ENCODE measurements at places on chromosomes 1 and 21.

GRCh38 chr1:71557138-71557537 is 476.3 kb upstream of the ZRANB2 start:
- no peak for DNase-seq

- DNase-seq = no peak
These were observed 113.4 kb upstream of the SLC25A33 start for GRCh38 chr1:9425859-9426258.

GRCh38 chr1:221025956-221026355 is 146.7 kb downstream of the HLX start:
- DNase-seq = no peak

GRCh38 chr1:109595531-109595930 is 23.9 kb downstream of the GNAT2 start:
- DNase-seq = no peak

DNA sequence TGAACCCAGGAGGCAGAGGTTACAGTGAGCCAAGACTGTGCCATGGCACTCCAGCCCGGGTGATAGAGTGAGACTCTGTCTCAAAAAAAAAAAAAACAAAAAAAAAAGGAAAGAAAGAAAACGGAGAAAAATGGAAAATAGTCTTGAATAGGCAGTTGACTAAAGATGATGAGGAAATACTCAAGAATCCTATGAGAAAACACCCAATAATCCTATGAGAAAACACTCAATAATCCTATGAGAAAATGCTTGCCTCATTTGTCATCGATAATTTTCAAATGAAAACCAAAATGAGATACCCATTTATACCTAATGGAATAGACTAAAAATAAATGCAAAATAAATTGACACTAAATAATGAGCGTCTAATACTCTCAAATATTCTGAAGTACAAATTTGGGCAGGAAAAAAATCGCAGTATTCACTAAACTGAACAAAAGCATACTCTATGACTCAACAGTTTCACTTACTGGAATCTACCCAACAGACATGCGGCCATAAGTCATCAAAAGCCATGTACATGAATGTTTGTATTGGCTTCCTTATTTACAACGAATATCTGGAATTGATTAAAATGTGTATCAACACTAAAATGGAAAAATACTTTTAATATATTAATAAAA is 733.9 kb upstream of the CHRM3 start:
- DNase-seq = peak; percentile 81

GRCh38 chr1:206925106-206925736 is 3.5 kb upstream of the FCMR start:
- DNase-seq = no peak

DNA sequence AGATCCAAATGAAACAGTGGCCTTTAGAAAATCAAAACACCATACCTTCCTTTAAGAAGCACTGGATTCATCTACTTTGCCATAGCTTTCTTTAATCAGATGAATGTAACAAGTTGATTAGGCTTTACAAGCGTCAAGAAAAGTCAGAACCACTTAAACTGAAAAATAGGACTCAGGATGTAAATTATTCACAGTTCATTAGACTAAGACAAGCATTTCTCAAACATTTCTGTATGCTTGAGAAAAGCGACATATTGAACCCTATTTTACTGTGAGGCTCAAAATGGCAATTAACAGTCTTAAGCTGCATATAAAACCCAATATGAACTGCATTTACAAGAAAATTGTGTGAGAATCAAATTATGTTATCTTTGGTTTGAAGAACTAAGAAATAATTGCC is 256.7 kb upstream of the SNX7 start:
- no peak for DNase-seq

- no peak for DNase-seq
These were observed 156.9 kb upstream of the SOD1 start for GRCh38 chr21:31502537-31503143.

GRCh38 chr1:165354739-165355138 is 1.8 kb downstream of the LMX1A start:
- DNase-seq = no peak

DNA sequence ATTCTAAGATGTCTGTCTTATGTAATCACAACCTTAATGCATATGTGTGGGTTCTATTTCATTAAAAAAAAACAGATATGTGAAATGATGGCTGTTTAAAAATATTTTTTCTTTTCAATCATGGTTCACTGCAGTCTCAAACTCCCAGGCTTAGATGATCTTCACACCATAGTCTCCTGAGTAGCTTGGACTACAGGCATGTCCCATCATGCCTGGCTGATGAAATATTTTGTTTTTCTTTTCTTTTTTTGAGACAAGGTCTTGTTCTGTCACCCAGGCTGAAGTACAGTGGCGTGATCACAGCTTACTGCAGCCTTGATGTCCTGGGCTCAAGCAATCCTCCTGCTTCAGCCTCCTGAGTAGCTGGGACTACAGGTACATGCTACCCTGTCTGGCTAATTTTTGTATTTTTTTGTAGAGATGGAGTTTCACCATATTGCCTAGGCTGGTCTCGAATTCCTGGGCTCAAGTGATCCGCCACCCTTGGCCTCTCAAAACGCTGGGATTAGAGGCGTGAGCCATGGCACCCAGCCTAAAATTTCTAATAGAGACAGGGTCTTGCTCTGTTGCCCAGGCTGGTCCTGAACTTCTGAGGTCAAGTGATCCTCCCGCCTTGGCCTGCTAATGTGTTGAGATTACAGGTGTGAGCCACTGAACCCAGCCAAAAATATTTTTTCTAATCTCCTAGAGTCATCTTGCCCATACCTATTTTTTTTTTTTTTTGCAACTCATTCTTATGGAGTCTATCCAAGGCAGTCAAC is 67.6 kb downstream of the GIPC2 start:
- DNase-seq = no peak

DNA sequence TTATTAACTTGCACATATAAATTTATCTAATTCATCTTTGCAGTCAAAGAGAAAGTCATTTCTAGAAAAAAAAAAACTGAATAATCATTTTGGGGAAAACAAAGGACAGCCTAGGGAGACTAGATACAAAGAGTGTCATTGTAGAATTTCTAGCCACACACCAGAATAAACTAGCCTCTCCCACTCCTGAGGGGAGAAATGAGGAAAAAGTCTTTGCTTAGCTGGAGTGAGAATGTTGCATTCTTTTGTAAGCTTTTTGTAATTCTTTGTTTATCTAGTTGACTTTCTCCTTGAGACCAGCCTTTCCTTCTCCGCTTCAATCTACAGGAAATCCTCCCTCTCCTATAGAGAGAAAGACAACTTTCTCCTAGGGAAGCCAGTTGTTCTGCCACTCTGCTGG is 15.9 kb upstream of the CGN start:
- DNase-seq = no peak

DNA sequence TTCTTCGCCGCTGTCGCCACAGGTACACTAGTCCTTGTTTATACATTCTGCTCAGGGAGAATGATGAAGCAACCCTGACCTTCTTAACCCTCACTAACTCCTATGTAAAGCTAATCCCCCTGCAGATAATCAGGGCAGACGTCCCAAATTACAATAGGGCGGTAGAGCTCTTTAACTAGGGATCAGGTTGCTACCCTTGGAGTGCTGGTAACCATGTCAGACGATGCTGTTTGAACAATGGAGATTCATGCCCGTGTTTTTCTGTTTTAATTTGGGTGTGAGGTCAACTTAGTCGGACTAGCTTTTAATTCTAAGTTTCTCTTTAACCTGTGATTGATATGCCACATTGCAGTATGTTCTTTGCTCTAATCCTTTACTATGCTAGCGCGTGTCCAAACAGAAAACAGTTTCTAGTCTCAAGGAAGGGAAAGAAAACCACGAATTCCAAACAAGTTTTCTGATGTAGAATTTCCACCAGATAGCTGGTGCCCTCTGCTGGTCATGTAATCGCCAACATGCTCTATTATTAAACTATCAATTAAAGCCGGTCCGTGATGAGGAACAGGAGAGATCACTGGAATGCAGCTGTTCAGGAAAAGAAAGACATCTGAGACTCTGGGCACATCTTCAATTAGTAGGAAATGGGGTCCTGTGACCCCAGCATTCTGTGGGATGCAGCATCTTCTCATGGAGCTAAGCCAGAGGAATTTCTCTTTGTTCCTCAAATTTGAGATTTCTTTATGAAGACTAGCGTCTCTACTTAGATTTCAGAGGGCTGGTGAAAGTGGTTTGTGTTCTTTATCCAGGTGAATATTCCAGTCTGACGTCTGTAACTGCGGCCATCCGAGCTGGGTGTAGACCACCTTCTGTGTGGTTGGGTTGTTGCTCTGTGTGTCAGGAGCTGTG is 18.3 kb upstream of the VAMP3 start:
- peak; percentile 62 for DNase-seq

- no peak for DNase-seq
These were observed 6.5 kb downstream of the THEMIS2 start for GRCh38 chr1:27878787-27879335.

GRCh38 chr1:228517655-228518054 is 30.5 kb downstream of the RNF187 start:
- no peak for DNase-seq
